ENCODE measurements at places on chromosomes 2 and 18. TPM values are rescaled to one million over a fixed set of nuclear protein-coding genes. Genes with fewer than 3 reads are reported as not detected.
A peak's percentile ranks its signal among the peaks of the same experiment; 100 is the strongest.

The SOS1 gene
- 33.4 TPM for total RNA-seq

The C1GALT1C1L gene
- total RNA-seq = 1.9 TPM

The PFN4 gene
- total RNA-seq = 0.79 TPM

The RGPD4 gene
- total RNA-seq = not detected

The STAMBP gene
- total RNA-seq = 34.8 TPM

DNA sequence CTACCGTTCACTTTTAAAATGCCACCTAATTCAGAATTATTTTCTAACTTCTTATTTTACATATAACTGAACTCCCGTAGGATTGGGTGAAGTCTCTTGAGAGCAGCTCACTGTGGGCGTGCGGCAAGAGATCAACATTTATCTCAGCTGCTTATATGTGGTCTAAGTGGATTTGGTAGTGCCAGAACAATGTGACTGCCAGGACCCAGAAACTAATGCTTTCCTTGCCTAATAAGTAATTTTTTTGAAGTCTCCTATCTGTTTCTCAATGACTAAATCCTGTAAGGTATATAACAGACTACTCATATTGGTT is 11.2 kb upstream of the NFE2L2 start:
- H3K4me1 ChIP-seq = peaks cover 4% of the 10 kb centered on the region
- H3K4me3 ChIP-seq = no peak overlapping the region
- H3K27me3 ChIP-seq = no peaks in the 10 kb centered on the region
- no peak for DNase-seq
- H3K27ac ChIP-seq = peak overlapping the region; percentile 60

GRCh38 chr18:60215432-60215831 is 157.1 kb downstream of the MC4R start:
- no peaks in the 10 kb centered on the region for H3K36me3 ChIP-seq
- H3K27me3 ChIP-seq = no peaks in the 10 kb centered on the region
- H3K27ac ChIP-seq = no peak overlapping the region
- H3K4me1 ChIP-seq = no peaks in the 10 kb centered on the region
- no peak for DNase-seq
- H3K4me3 ChIP-seq = no peak overlapping the region

GRCh38 chr18:59783138-59783537 is 85.9 kb upstream of the CCBE1 start:
- no peak overlapping the region for H3K4me3 ChIP-seq
- no peaks in the 10 kb centered on the region for H3K36me3 ChIP-seq
- H3K27ac ChIP-seq = no peak overlapping the region

DNA sequence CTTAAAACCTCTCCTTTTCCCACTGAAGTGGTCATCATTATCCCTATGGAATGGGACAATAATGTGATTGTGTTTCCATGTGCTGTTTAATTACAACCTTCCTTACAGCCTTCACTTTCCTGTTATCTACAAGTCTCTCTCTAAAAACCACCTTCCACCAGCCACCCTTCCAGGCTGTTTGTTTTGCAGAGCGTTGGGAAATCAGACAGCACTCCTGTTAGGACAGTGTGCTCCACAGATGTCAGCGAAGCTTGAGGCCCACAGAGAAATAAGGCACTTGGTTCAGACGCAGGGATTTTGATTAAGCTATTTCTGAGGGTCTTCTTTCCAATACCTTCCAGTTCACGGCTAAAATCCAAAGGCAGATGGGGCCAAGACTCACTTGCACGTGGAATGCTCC is 32.3 kb upstream of the ASPRV1 start:
- H3K27me3 ChIP-seq = no peaks in the 10 kb centered on the region
- H3K36me3 ChIP-seq = no peaks in the 10 kb centered on the region
- DNase-seq = no peak
- no peak overlapping the region for H3K27ac ChIP-seq
- H3K4me3 ChIP-seq = no peak overlapping the region
- H3K4me1 ChIP-seq = no peaks in the 10 kb centered on the region

The PAX8 gene
- 607 TPM for total RNA-seq

The UNC80 gene
- total RNA-seq = 0.06 TPM

The GALNT13 gene
- total RNA-seq = 0.57 TPM

GRCh38 chr2:111042772-111043771 is 77.6 kb upstream of the BCL2L11 start:
- no peaks in the 10 kb centered on the region for H3K27me3 ChIP-seq
- H3K27ac ChIP-seq = no peak overlapping the region
- peaks cover 6% of the 10 kb centered on the region for H3K4me1 ChIP-seq
- DNase-seq = no peak
- no peaks in the 10 kb centered on the region for H3K36me3 ChIP-seq

The ANKRD29 gene
- total RNA-seq = 4.9 TPM

The ZNF385B gene
- 10.9 TPM for total RNA-seq

DNA sequence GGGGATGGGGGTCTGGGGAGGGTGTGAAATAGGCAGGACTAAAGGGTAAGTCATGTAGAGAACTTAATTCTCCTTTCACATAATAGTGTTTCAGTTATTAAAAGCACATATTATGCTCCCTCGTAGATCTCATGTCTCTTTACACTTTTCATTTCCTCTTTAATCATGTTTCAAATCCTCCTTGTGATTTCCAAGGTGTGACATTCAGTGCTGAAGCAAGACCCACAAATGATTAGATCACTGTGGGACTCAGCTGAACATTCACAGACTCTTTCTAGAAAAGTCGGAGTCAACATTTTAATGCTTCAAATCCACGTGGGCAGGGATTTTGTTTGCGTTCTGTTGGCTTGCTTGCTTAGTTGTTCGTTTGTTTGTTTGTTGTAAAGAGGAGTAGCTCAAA is 34.7 kb upstream of the CALCRL start:
- no peak overlapping the region for H3K27ac ChIP-seq
- no peaks in the 10 kb centered on the region for H3K4me1 ChIP-seq
- DNase-seq = no peak
- H3K36me3 ChIP-seq = no peaks in the 10 kb centered on the region

- no peaks in the 10 kb centered on the region for H3K4me1 ChIP-seq
- no peak for DNase-seq
- H3K36me3 ChIP-seq = no peaks in the 10 kb centered on the region
- no peak overlapping the region for H3K27ac ChIP-seq
- H3K4me3 ChIP-seq = no peak overlapping the region
These were observed 286.3 kb downstream of the BCL11A start for GRCh38 chr2:60267122-60267521.

The UGT1A7 gene
- total RNA-seq = 0.35 TPM

GRCh38 chr18:3931542-3932112 is 481.7 kb downstream of the TGIF1 start:
- H3K4me3 ChIP-seq = no peak overlapping the region
- H3K27me3 ChIP-seq = no peaks in the 10 kb centered on the region
- no peak for DNase-seq
- no peaks in the 10 kb centered on the region for H3K36me3 ChIP-seq
- no peak overlapping the region for H3K27ac ChIP-seq

GRCh38 chr2:108325756-108326155 is 37.1 kb downstream of the SULT1C2 start:
- no peaks in the 10 kb centered on the region for H3K36me3 ChIP-seq
- H3K4me1 ChIP-seq = no peaks in the 10 kb centered on the region
- H3K27ac ChIP-seq = no peak overlapping the region
- no peaks in the 10 kb centered on the region for H3K27me3 ChIP-seq
- no peak for DNase-seq
- no peak overlapping the region for H3K4me3 ChIP-seq

DNA sequence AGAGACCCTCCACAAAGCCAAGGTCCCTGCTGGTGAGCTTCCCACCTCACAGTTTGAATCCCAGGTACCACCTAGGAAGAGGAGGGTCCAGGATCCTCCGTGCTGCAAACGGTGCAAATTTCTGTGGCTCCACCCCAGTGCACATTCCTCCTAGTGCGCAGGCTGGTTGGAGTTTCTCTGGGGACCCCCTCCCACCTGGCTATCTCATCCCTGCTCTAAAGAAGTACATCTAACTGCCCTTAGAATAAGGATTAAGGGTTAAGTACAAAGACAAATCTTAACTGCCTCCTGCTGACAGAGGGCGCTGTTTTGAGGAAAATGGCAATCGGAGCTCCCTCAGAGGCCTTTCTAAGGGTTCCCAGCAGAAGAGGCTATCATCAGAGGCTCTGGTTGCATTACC is 109.6 kb upstream of the FSIP2 start:
- no peaks in the 10 kb centered on the region for H3K4me1 ChIP-seq
- H3K27ac ChIP-seq = no peak overlapping the region
- H3K36me3 ChIP-seq = no peaks in the 10 kb centered on the region
- DNase-seq = no peak

DNA sequence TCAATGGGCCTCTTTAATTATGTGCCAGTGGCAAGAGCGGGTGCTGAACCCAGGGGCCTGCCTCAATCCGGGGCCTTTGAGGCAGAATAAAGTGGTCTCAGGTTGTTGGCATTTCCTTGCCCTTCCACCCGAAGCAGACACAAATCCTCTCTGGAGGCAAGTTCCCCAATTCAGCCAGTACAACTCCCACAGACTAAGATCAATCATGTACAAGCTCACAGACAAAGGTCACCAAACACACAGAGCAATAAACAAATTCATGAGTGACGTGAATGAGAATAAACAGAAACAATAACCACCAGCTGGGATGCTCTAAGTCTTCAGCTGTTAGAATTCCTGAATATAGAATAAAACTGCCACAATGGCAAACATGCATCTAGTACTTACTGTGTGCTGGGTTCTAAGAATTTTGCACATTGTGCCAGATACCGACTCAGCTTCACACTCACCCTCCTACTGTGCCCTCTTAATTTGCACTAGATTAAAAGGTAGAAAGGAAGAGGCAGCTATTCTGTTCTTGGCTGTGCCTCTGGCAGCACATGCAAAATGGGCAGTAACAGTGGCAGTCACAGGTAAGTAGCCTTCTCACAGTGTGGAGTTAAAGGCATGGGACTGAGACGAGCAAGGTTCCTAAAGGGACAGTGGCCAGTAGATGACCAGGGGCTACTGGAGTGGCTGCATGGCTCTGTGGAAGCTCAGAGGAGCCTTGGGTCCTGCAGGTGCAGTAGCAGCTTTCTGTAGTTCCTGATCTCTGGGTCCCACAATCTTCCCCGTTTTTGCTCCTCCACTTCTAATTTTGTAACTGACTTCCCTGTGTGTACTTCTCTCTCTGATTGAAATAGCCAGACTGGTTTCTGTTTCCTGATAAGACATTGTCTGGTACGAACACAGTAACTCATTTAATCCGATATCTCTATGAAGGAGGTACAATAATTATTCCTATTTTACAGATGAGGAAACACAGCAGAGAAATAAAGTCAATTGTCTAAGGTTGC is 34.6 kb upstream of the IL1B start:
- no peaks in the 10 kb centered on the region for H3K4me1 ChIP-seq
- no peak overlapping the region for H3K27ac ChIP-seq
- no peaks in the 10 kb centered on the region for H3K27me3 ChIP-seq
- no peak overlapping the region for H3K4me3 ChIP-seq
- DNase-seq = no peak

DNA sequence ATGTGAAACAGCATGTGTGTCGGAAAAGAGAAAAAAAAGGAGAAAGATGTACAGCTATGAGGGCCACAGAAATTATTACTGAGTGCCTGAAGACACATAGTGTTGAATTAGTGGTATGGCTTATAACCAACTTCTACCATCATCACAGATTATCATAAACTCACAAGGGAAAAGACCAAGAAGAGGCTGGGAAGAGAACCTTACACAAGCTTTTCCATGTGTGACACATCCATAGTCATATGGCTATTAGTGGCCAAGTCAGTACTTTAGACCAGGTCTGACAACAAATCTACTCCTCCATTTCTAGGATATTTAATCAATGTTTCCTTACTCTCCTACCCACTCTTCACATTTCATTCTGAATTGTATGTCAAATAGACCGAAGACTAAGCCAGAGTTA is 3.5 kb upstream of the GALNT5 start:
- no peak overlapping the region for H3K27ac ChIP-seq
- H3K27me3 ChIP-seq = no peaks in the 10 kb centered on the region
- DNase-seq = no peak
- H3K36me3 ChIP-seq = no peaks in the 10 kb centered on the region

The UGT1A5 gene
- 2.1 TPM for total RNA-seq

DNA sequence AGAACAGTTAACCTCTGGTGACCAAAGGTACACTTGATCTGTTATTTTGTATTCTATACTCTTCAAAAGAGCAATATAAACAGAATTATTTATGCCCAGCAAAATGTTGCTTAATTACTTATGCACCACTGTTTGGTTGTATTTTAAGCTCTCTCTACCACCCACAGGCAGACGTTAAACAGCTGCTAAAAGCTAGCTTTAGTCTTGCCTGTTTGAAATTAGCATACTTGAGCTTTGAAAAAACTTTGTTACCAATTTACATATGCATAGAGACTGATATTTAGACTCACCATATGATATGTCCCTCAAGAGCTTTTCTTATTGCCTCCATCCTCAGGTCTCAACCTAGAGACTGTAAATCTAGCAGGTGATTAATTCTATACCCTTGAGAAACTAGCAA is 426.9 kb downstream of the NR4A2 start:
- H3K36me3 ChIP-seq = no peaks in the 10 kb centered on the region
- H3K4me1 ChIP-seq = no peaks in the 10 kb centered on the region
- H3K27me3 ChIP-seq = no peaks in the 10 kb centered on the region

DNA sequence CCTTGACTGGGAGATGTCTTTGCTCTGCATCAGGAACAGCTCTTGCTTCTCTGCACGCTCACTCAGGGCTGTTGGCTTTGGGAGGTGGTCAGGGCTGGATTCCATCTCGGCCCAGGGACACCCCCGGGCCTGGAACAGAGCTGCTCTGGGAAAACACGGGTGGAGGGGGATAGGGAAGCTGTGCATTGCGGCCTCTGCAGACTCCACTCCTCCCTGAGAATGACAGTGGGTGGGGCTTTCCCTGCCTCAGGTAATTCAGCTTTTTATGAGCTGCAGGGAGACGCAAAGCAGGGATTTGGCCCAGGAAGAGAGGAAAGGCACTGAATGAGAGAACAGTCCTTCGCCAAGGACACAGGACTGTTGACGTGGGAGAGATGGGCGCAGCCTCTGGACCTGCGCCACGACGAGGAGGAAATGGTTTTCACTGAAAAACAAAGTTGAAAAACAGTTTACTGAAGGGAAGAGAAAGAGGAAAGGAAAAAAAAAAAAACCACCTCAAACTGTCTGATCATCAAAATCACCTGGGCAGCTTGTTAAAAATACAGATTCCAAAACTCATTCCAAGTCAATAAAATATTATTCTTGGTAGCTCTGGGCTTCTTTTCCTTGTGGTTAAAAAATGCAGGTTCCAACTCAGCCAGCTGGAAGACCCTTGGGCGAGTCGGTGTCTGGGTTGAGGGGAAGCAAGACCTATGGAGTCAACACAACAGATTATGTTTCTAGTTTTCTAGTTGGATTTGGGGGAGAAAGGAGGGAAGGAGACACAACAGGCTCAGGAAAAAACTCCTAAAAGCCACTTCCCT is 194.0 kb downstream of the ZFP36L2 start:
- no peaks in the 10 kb centered on the region for H3K27me3 ChIP-seq
- peak overlapping the region; percentile 45 for H3K27ac ChIP-seq
- no peaks in the 10 kb centered on the region for H3K36me3 ChIP-seq
- no peak overlapping the region for H3K4me3 ChIP-seq

- peaks cover 40% of the 10 kb centered on the region for H3K36me3 ChIP-seq
- no peak overlapping the region for H3K27ac ChIP-seq
- peak; percentile 2 for DNase-seq
- H3K27me3 ChIP-seq = no peaks in the 10 kb centered on the region
These were observed 9.3 kb downstream of the HADHA start for GRCh38 chr2:26235089-26235488.

All from kidney (tissue), 22 donors.